ENCODE measurements at places on chromosomes 7 and 10. TPM values are rescaled to one million over a fixed set of nuclear protein-coding genes. Genes with fewer than 3 reads are reported as not detected.

- no peaks in the 10 kb centered on the region for H3K4me1 ChIP-seq
- H3K36me3 ChIP-seq, result no peaks in the 10 kb centered on the region
- no peak overlapping the region for H3K4me3 ChIP-seq
- no peak overlapping the region for H3K27ac ChIP-seq
Measured at GRCh38 chr10:12922117-12922900, 79.2 kb downstream of the CCDC3 start.

GRCh38 chr10:110356628-110357245 lies 52.0 kb upstream of the SMNDC1 start:
- no peak overlapping the region for H3K4me3 ChIP-seq
- no peaks in the 10 kb centered on the region for H3K36me3 ChIP-seq
- no peak overlapping the region for H3K27ac ChIP-seq
- DNase-seq, result no peak
- peaks cover 24% of the 10 kb centered on the region for H3K4me1 ChIP-seq
- no peaks in the 10 kb centered on the region for H3K27me3 ChIP-seq

GRCh38 chr10:80324086-80324485 lies 32.5 kb downstream of the DYDC1 start:
- peak; percentile 12 for DNase-seq
- no peaks in the 10 kb centered on the region for H3K36me3 ChIP-seq
- no peak overlapping the region for H3K4me3 ChIP-seq
- H3K27me3 ChIP-seq, result peaks cover 5% of the 10 kb centered on the region

DNA sequence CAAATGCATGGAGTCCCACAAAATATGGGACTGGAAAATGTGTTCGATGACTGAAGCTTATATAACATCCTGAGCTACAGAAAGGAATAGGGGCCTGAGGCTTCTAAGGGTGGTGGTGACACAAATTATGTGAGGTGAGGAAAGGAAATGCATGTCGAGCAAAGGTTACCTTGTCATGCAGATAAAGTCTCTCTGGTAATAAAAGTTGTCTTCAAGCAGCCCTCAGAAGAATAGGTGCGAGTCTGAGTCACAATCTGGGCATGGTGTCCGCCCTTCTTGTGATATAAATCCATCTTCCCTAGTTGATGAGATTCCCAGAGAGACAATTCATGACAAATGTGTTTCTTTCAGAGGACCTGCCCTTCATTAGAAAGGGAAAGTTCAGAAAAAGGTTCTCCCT lies 985.2 kb upstream of the C7orf33 start:
- H3K27me3 ChIP-seq, result no peaks in the 10 kb centered on the region
- no peak overlapping the region for H3K4me3 ChIP-seq
- no peak overlapping the region for H3K27ac ChIP-seq
- no peaks in the 10 kb centered on the region for H3K4me1 ChIP-seq
- H3K36me3 ChIP-seq, result no peaks in the 10 kb centered on the region

GRCh38 chr7:104240401-104240800 lies 32.6 kb upstream of the ORC5 start:
- no peaks in the 10 kb centered on the region for H3K36me3 ChIP-seq
- H3K27ac ChIP-seq, result no peak overlapping the region
- H3K4me3 ChIP-seq, result no peak overlapping the region

- H3K27me3 ChIP-seq, result no peaks in the 10 kb centered on the region
- H3K4me1 ChIP-seq, result no peaks in the 10 kb centered on the region
- H3K4me3 ChIP-seq, result no peak overlapping the region
- no peak overlapping the region for H3K27ac ChIP-seq
- DNase-seq, result no peak
Measured at GRCh38 chr10:44924261-44925040, 13.3 kb downstream of the TMEM72 start.

DNA sequence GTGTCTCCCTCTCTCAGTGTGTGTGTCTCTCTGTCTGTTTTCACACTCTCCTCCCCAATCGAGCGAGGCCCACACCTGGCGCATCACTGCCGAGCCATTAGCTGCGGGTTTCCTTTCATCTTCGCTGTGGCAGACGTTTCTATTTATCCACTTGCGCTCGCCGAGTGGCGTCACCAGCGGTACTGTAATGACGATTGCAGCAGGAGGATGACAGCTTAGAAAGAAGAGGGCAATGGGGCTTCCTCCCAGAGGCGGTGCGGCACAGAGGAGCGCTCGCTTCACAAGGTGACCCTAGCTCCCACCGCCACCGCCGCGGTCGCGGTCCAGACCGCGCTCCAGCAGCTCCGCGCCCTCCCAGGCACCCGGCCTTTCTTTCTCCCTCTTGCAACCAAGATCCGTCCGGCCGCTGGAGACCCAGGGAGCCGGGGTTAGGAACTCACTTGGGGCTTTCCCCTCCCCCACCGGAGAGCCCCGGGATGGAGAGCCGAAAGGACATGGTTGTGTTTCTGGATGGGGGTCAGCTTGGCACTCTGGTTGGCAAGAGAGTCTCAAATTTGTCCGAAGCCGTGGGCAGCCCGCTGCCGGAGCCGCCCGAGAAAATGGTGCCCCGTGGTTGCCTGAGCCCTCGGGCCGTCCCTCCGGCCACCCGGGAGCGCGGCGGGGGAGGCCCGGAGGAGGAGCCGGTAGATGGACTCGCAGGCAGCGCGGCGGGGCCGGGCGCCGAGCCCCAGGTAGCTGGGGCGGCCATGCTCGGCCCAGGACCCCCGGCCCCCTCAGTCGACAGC lies at the start of gene EVX1:
Gene EVX1, plus strand, starts transcription at position 248 of the 785 bp plus-strand sequence. Its CDS starts 229 bp downstream, at position 477.
- no peak within 1 kb of the TSS for H3K4me3 ChIP-seq
- no peak for DNase-seq
- no peaks in the 10 kb centered on the region for H3K36me3 ChIP-seq
- peaks cover 6% of the 10 kb centered on the region for H3K4me1 ChIP-seq

DNA sequence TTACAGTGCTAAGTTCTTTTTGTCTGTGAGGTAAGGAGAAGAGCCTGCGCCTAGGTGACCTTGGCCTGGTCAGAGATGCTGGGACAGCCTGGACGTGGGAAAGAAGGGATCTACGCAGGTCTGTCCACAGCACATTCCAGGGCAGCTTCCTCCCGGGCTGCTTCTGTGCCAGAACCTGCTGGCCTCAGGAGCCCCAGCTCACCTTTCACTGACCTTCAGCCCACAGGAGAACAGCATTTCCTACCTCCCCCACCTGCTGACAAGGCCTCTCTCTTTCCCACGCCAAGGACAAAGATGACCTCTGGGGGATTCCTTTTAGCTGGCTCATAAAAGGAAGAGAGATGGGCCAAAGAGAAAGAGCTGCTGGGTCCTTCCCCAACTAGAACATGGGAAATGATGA lies 260.6 kb downstream of the KCNMA1 start:
- peaks cover 9% of the 10 kb centered on the region for H3K4me1 ChIP-seq
- no peak overlapping the region for H3K27ac ChIP-seq
- no peaks in the 10 kb centered on the region for H3K36me3 ChIP-seq
- H3K27me3 ChIP-seq, result no peaks in the 10 kb centered on the region

- no peaks in the 10 kb centered on the region for H3K4me1 ChIP-seq
- H3K36me3 ChIP-seq, result no peaks in the 10 kb centered on the region
- no peak for DNase-seq
Measured at GRCh38 chr7:69078997-69079769, 519.1 kb upstream of the AUTS2 start.

DNA sequence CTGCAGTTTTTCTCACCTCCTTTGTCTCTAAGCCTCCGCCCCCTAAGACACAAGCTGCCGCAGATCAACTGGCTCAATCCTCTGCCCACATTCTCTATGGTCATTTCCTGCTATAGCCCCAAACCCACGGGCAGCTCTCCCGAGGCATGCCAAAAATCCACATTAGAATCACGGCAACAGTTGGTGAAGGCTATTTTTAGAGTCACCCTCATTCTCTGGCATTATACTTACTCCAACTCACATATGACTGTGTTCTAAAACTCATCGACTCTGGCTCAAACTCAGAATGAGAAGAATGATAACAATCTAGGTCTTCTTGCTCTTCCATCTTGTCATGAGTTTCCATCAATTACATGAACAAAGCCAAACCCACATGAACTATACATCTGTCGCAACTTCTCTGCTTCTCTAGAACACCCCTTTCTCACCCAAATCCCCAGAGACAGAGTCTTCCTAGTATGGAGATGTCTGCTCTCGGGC lies 10.9 kb upstream of the KIAA1549 start:
- no peaks in the 10 kb centered on the region for H3K4me1 ChIP-seq
- H3K27me3 ChIP-seq, result peaks cover 8% of the 10 kb centered on the region
- no peak overlapping the region for H3K27ac ChIP-seq
- H3K36me3 ChIP-seq, result no peaks in the 10 kb centered on the region

- H3K27me3 ChIP-seq, result no peaks in the 10 kb centered on the region
- H3K4me1 ChIP-seq, result peaks cover 4% of the 10 kb centered on the region
- DNase-seq, result peak; percentile 84
- H3K36me3 ChIP-seq, result no peaks in the 10 kb centered on the region
- H3K4me3 ChIP-seq, result no peak overlapping the region
- H3K27ac ChIP-seq, result no peak overlapping the region
Measured at GRCh38 chr10:80662429-80663261, 124.9 kb downstream of the SH2D4B start.

GRCh38 chr10:63166742-63167258 lies 33.7 kb downstream of the NRBF2 start:
- no peak overlapping the region for H3K27ac ChIP-seq
- H3K4me1 ChIP-seq, result no peaks in the 10 kb centered on the region
- no peak overlapping the region for H3K4me3 ChIP-seq
- H3K36me3 ChIP-seq, result peaks cover 10% of the 10 kb centered on the region
- peak; percentile 84 for DNase-seq

- no peak for DNase-seq
- H3K4me3 ChIP-seq, result peak overlapping the region; percentile 99
- no peaks in the 10 kb centered on the region for H3K27me3 ChIP-seq
- peak overlapping the region; percentile 78 for H3K27ac ChIP-seq
- peaks cover 17% of the 10 kb centered on the region for H3K4me1 ChIP-seq
Measured at GRCh38 chr7:23105086-23105643, 420 bp upstream of the KLHL7 start.

DNA sequence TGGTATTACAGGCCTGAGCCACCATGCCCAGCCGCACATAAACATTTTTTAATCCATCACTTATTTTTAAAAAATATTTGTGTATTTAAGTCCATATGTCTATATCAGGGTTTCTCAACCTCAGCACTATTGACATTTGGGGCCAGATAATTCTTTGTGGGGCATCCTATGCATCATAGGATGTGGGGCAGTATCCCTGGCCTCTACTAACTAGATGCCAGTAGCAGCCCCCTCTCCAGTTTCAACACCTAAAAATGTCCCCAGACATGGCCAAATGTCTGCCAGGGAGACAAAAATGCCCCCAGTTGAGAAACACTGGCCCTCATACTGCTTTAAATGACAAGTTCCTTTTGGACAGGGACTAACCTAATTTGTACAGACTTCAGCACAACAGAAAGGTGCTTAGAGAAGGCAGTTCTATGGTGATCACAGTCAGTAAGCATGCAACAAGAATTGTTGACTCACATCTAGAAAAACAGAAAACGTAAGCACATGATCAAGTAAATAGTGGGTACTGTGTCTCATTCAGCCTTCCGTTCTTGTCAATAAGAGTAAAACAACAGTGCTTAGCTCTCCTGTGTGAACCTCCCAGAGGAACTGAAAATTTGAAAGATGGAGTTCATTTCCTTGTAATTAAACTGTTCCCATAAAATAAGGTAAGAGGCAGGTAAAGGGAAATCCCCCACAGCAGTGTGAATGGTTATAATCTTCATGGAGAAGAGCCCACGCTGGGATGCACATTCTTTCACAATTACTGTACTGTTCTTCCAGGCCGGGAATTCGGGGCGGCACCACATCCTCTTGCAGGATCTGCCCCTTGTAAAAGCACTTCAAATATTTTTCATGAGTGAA lies 17.3 kb upstream of the ADRB1 start:
- peak overlapping the region; percentile 95 for H3K27ac ChIP-seq
- no peaks in the 10 kb centered on the region for H3K36me3 ChIP-seq
- H3K4me1 ChIP-seq, result peaks cover 31% of the 10 kb centered on the region
- no peak overlapping the region for H3K4me3 ChIP-seq

DNA sequence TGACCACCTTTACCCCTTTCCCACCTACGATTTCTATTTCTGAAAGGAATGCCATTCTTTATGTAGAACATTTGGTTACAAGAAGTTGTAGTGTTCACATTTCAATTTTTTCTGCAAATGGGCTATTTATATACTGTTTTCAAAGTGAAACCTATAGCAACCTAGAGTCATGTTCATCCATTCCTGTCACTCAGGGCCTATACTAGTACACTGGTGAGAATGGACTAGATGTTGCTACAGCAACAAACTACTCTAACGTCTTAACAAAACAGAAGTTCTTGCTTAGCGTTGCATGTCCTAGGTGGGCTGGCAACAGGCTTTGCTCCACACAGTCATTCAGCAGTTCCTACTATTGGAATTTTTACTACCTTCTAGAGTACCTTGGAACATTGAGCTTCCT lies 16.3 kb downstream of the CASD1 start:
- no peak overlapping the region for H3K4me3 ChIP-seq
- no peaks in the 10 kb centered on the region for H3K36me3 ChIP-seq
- H3K27me3 ChIP-seq, result no peaks in the 10 kb centered on the region
- DNase-seq, result no peak
- no peaks in the 10 kb centered on the region for H3K4me1 ChIP-seq

GRCh38 chr10:99621454-99622251 lies 1.4 kb upstream of the SLC25A28 start:
- no peak for DNase-seq
- H3K27ac ChIP-seq, result peak overlapping the region; percentile 93
- peak overlapping the region; percentile 31 for H3K4me3 ChIP-seq

- H3K4me1 ChIP-seq, result peaks cover 15% of the 10 kb centered on the region
- H3K4me3 ChIP-seq, result no peak overlapping the region
- H3K36me3 ChIP-seq, result no peaks in the 10 kb centered on the region
- H3K27me3 ChIP-seq, result no peaks in the 10 kb centered on the region
- H3K27ac ChIP-seq, result no peak overlapping the region
- DNase-seq, result no peak
Measured at GRCh38 chr10:45422866-45423659, 49.0 kb downstream of the ALOX5 start.

GRCh38 chr10:4984223-4984622 lies 19.4 kb downstream of the AKR1C2 start:
- H3K27me3 ChIP-seq, result peaks cover 3% of the 10 kb centered on the region
- H3K4me1 ChIP-seq, result peaks cover 3% of the 10 kb centered on the region
- DNase-seq, result no peak
- H3K27ac ChIP-seq, result no peak overlapping the region
- H3K36me3 ChIP-seq, result no peaks in the 10 kb centered on the region

DNA sequence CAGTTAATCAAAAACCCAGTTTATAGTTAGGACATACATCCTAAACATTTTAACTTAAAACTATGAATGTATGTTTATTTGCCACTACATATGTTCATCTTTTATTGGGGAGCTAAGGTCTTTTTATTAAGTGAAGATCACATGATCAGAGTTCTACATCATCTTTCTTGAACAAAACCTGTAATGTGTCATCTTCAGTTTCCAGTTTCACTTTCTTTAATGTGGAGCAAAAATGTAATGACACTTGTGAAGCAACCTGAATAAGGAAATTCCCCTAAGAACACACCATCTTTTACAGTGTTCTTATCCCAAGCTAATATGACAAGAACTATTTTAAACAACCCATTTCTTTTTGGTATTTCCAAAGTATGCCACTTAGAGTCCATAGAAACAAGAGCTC lies 166.7 kb upstream of the BET1 start:
- no peaks in the 10 kb centered on the region for H3K27me3 ChIP-seq
- no peaks in the 10 kb centered on the region for H3K36me3 ChIP-seq
- DNase-seq, result no peak
- peaks cover 15% of the 10 kb centered on the region for H3K4me1 ChIP-seq
- H3K4me3 ChIP-seq, result no peak overlapping the region

GRCh38 chr10:6465437-6465836 lies 114.6 kb downstream of the PRKCQ start:
- H3K27ac ChIP-seq, result no peak overlapping the region
- no peaks in the 10 kb centered on the region for H3K36me3 ChIP-seq
- no peaks in the 10 kb centered on the region for H3K27me3 ChIP-seq
- no peak overlapping the region for H3K4me3 ChIP-seq
- no peak for DNase-seq

TEX47 gene
- total RNA-seq, result not detected

CSTF2T gene
- 16.8 TPM for total RNA-seq

CLCN1 gene
- total RNA-seq, result not detected

NEURL1 gene
- total RNA-seq, result 0.22 TPM

OR2A1 gene
- not detected for total RNA-seq
